ENCODE measurements at places on chromosomes 12 and 14.
A peak's percentile ranks its signal among the peaks of the same experiment; 100 is the strongest.

DNA sequence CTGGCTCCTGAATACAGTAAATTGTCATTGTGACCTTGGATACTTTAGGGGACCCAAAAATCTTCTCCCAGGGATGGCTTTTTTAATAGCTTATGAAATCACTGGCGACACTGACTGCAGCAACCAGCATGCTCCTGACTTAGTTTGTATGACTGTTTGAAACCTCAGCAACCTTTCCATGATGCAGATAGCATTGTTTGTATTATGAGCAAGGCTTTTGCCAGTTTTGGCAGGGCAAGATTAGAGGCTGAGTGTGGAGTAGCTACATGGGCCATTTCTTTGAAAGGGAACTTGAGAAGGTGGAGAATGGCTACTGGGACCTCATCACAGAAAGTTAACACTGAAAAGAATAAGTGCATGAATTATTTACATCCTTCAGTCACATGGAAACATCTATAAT, 50.9 kb downstream of the SLC4A8 start:
- no peak for DNase-seq

DNA sequence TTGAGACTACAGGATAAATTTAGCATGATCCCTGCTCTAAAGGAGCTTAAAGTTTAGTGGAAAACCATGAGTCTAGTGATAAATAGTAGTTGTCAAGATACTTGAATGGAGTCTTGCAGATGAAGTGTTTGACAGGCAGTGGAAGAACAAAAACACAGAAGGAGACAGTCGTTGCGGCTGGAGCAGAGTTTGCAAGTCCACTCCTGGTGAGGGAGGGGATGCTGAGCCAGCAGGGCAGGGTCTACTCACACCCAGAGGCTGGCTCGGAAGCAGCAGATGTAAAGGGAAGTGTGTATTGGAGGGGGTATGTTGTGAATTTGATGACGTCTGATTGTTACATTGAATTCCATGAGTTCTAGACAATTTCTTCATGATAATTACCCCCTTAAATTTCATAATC, 61.3 kb downstream of the TRAF3 start:
- no peak for DNase-seq

DNA sequence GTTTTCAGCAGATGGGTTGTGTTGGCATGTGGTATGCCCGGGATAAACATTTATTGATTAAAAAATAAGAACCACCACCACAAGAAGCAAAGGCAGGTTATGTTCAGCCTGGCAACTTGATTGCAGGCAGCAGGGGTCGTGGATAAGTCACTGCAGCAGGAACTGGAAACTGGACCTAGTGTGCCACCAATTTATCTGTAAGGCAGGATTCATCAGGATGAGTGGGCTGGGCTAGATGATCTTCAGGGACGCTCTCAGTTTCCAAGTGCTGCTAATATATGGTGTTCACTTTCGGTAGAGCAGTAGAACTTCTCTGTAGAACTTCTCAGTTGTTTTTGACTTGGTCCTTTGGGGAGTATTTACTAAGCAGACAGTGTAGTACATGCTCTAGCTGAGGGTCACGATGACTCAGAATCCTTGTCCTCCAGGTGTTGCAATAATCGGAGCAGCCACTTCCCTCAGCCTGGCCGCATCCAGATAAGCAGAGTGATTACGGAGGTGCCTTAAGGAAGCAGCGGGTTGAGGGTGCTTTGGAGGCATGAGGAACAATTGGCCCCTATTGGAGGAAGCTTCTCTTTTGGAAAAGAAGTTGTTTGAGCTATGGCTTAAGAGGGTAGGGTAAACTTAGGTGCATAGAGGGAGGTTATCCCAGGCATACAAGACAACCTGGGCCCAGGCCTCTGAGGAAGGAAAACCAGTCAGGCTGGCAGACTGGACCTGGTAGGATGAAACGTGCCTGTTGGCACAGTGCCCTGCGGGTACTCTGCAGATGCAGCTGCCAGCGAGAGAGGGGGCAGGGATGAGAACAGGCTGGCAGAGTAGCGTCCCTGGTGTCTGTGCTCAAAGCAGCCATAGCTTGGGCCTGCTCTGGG, 104.0 kb downstream of the GPR135 start:
- no peak for DNase-seq

DNA sequence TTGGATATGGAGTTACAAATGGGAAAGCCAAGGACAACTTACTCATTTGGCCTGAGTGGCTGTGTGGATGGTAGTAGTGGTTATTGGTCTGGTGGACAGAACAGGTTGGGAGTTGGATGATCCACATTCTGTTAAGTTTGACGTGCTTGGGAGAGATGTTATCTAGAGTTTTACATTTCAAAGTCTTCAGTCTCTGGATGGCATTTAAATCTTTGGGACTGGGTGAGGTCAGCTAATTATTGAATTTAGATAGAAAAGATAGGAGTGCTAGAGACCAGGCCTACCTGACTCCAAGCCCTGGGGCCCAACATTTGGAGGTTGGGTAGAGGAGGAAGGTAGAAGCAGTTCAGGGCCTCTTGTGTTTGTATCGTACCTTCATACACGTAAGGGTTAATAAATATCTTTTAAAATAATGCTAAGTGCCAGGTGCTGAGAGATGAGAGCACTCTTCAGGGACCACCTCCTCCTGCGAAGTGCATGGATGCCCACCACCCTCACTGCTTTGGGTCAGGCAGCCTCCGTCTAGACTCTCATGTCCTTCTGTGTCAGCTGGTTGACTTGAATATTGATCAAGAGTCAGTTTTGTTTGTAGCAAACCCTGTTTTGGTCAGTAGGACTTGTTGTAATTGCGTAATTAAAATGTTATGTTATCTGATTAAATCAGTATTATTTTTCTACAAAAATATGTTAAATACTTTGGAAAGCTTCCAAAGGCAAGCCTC, 460.4 kb upstream of the RGS6 start:
- no peak for DNase-seq

GRCh38 chr14:50677527-50678063, 9.5 kb upstream of the SAV1 start:
- no peak for DNase-seq

DNA sequence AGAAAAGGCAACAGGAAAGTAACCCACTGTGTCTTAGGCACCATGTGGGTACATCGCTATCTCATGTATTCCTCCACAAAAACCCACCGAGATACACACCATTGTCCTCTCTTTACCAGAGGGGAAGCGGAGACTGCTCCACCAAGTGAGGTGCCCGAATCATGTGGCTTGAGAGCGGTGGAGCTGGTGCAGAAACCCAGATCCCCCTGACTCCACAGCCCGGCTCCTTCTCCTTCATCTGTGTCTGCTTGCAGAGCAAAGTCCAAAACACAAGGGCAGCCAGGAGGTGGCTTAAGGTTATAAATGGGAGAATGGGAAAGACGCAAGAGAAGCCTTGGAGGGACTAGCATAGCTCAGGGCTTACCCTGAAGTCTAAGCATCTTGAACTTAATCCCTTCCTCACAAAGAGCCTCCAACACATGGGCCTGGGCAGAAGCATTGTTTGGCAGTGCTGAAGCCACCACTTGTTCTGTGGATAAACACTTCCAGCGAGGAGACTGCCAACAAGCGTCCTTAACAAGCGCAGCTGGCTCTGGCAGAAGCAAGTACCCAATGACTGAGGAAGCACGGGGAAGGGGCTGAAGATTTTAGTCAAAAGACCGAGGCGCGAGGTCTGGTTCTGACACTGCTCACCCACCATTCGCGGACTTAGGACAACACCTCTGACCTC, 83.0 kb downstream of the TTC7B start:
- no peak for DNase-seq

DNA sequence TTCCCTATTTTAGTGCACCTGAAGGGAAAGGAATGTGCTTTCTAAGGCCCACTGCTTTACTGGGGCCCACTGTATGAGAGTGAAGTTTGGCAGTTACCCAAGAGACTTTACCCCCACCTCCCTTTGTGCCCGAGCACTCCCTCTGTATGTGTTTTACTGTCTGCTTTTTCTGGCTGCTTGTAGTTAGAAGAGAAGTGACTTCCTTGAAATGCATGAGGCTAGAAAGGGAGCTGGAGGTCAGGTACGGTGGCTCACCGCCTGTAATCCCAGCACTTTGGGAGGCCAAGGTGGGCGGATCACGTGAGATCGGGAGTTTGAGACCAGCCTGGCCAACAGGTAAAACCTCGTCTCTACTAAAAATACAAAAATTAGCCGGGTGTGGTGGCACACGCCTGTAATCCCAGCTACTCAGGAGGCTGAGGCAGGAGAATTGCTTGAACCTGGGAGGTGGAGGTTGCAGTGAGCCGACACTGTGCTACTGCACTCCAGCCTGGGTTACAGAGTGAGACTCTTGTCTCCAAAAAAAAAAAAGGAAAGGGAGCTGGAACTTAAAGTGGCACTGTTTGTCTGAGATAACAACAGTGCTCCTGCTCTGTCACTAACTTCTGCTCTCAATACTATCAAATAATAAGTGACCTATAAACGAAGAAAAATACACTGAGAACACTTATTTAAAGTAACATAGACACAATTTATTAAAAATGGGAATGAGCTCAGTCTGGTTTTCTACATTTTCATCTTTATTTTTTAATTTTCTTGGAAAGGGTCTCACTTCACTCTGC, 5.8 kb downstream of the TRIP11 start:
- DNase-seq = no peak

GRCh38 chr12:116067892-116068291, 209.6 kb downstream of the MED13L start:
- DNase-seq = no peak

- no peak for DNase-seq
These were observed 270.3 kb downstream of the CCDC91 start for GRCh38 chr12:28460420-28461130.

DNA sequence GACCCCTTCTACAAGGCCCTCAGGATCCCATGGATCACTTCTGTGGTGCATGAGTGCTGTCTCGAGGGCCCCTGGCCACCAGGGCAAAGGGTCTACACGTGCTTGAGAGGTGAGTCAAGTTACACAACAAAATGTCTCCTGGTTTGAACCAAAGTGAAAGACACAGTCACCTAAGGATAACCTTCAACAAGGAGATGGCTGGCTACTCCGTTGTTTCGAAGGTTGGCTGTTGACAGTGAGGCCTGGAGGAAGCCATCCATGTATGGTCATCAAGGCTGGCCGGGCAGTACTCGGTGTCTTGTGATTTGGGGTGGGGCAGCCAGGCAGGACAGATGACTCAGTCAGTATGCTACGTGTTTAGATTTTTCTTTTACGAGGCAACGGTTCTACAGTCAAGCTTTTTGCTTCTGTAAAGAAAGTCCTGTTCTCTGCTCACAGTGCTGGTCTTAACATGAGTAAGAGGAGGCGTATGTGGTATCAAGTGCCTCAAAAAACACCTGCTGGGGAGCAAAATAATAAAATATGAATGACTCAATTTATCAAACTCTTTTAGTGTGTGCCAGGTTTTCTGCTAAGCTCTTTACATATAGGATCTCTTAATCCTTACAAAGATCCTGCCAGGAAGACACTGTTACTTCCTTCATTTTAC, 18.0 kb upstream of the NT5DC3 start:
- DNase-seq = peak; percentile 86

GRCh38 chr14:28876572-28876945, 110.0 kb downstream of the FOXG1 start:
- no peak for DNase-seq

DNA sequence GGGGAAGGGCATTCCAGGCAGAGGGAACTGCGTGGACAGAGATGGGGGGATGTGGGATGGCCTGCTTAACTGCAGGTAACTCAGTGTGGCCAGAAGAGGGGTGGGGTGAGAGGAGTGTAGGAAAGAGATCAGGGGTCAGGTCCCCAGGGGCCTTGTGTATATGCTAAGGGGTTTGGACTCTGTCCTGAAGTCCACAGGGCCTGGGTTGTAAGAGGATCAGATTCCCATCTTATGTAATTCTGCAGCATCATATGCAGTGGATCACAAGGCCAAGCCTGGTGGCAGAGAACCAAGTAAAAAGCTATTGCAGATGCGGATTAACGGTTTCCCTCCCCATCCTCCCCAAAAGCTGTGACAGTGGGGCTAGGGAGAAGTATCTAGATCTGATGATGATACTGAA, 8.7 kb downstream of the TCTN1 start:
- DNase-seq = no peak
